Foreskin keratinocyte (primary cell): ENCODE measurements at places on chromosomes 7 and 10. TPM values are rescaled to one million over a fixed set of nuclear protein-coding genes. Genes with fewer than 3 reads are reported as not detected.

Gene RET
- total RNA-seq = 1.2 and 1.3 TPM in 2 replicates

- DNase-seq = peak; percentile 76
Measured at GRCh38 chr10:122490786-122491680, 29.7 kb downstream of the HTRA1 start.

GRCh38 chr10:125782054-125782453 lies 6.4 kb upstream of the MMP21 start:
- DNase-seq = no peak

- no peak for DNase-seq
Measured at GRCh38 chr10:5648494-5649457, 17.6 kb downstream of the ASB13 start.

Gene PLEKHS1
- total RNA-seq = not detected in 2 replicates

DNA sequence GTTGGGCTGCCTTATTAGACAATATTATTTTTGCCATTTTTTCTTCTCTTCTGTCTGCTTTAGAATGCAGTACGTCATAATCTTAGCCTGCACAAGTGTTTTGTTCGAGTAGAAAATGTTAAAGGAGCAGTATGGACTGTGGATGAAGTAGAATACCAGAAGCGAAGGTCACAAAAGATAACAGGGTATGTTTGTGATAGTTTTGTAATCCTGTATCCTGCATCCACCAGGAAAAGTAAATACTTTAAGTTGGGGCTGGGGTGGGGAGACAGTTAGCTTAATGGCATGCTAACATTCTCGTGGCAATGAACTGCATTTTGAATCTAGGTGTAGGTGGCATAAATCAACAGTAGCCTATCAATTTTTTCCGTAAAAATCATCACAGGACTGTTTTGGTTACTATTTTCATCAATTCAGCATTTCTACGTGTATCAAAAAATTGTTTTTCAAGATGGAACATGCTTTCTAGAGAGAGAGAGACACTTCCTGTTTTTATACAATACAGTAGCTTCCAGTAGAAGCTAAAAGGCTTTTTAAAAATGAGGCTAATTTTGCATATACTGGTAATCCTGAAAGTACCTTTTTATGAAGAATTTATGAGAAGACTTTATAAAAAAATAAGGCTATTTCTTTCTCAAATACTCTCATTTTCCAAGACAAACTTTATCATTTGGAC lies 247.5 kb downstream of the FOXP2 start:
- no peak for DNase-seq

DNA sequence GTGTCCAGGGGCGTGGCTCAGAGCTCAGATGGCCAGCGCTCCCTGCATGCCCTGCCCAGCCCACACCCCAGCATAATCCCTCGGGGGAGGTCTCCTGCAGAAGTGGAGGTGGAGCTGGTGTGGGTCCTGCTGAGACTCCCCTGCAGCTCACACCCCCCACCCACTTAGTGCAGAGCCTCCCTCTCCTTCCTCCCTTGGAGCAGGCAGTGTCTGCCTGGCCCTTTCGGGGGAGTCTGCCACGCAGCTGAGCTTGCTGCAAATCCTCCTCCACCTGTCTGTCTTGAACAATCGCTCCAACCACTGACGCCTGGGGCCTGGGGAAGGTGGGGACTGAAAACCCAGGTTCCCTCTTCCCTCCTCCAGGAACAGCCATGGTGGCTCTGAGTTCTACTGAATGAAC lies 219.7 kb upstream of the PPP2R2D start:
- no peak for DNase-seq

Gene MUC12
- 0.21 and 1.0 TPM in 2 replicates for total RNA-seq

GRCh38 chr10:8556321-8556720 lies 501.8 kb downstream of the GATA3 start:
- peak; percentile 88 for DNase-seq

- no peak for DNase-seq
Measured at GRCh38 chr10:126337251-126337810, 50.9 kb downstream of the ADAM12 start.

DNA sequence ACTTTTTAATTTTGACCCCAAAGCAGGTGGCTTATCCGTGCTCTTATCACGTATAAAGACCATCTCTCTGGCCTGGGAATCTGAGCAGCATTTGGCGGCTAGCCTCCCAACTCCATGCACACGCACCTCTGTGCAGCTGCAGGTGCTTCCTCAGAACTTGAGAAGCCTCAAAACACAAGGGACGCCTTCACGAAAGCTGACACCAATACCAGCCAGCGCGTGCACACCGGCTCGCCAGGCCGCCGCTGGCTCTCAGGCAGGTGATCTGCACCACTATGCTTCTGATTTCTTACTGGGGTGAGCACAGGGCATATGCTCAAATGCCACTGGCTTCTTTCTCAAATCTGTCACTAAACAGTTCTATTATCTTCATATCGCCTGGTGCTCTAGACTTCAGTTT lies 145.0 kb downstream of the PARD3 start:
- DNase-seq = no peak

GRCh38 chr7:159022238-159022993 lies 122.3 kb downstream of the VIPR2 start:
- no peak for DNase-seq

GRCh38 chr10:9762966-9763656 lies 1254.6 kb upstream of the CELF2 start:
- peak; percentile 93 for DNase-seq

DNA sequence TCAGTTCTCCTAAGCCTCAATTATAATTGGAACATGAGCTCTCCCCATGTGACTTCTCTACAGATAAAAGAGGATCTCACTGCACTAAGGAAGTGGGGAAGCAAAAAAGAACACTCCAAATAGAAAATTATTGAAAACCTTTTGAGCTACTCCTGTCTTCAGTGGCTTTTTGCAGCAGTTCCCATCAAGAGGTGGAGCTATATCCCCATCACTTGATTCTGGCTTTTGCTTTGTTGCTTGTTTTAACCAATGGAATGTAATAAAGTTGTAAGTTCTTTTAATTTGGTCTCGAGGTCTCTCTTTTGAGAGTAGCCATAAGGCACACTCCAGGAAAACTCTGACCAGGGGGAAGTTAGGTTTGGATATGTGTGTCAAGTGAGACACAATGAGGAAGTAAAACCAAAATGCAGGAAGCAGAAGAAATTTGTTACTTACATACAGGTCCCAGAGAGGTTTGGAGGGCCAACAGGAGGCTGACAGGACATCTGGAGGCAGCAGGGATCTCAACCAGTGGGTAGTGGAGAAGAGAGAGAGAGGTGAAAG lies 569.4 kb downstream of the HTR7 start:
- DNase-seq = no peak

DNA sequence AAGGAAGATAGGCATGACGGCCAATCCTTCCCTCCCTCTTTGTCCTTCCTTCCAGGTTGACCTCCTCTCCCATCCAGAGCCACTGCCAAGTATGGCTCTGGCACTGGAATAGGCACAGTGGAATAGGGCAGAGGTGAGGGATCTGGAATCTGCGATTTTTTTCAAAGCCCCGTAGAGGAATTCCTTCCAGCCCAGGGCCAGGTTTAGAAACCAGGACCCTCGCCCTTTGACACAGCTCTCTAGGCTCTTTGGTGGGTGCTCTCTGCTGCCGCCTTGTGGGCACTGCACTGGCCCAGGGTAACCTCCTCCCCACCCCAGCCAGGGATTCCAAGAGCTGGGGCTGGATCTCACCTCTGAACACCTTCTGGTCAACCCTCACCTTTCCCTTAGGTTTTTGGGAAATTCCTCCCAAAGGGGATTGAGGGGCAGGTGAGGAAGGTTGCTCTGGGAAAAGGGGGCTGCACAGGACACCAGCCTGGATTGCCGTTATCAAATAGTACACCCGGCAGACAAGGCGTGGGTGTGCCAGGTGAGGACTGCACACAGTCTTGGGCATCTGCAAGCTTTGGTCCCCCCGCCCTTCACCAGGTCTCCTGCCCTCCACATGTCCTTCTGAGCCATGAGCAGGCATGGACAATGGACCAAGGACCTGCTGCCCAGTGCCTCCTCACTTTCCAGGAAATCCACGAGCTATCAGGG lies 22.8 kb downstream of the C10orf105 start:
- DNase-seq = no peak
